ENCODE measurements at places on chromosomes 1 and 21.
A peak's percentile ranks its signal among the peaks of the same experiment; 100 is the strongest.

DNA sequence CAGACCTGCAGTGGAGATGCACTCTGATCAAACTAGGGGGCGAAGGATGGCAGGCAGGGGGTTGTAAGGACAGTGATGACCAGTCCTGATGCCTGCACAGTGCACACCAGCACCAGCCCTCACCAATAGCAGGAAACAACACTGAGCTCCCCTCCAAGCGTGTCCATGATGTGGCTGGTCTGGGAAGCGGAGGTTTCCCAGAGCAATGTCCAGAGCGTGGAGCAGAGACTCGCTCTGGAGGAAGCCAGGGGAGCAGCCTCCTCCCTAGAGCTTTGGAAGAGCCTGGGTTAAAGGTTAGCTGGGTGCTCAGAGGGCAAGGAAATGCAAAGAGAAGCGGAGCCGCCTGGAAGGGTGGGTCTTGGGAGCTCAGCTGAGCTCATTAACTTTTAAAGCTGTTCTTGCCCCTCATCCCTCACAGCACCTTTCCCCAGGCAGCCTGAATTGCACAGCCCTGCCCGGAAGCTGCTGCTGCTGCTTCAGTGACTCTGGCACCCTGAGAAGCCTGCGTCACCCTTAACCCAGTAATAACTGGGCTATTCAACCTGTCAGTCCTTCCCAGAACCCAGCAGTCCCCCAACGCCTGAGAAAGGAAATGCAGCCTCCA lies 162.2 kb upstream of the RAB4A start:
- no peak for DNase-seq

- DNase-seq: no peak
Measured at GRCh38 chr1:183327434-183328290, 90.5 kb downstream of the NMNAT2 start.

DNA sequence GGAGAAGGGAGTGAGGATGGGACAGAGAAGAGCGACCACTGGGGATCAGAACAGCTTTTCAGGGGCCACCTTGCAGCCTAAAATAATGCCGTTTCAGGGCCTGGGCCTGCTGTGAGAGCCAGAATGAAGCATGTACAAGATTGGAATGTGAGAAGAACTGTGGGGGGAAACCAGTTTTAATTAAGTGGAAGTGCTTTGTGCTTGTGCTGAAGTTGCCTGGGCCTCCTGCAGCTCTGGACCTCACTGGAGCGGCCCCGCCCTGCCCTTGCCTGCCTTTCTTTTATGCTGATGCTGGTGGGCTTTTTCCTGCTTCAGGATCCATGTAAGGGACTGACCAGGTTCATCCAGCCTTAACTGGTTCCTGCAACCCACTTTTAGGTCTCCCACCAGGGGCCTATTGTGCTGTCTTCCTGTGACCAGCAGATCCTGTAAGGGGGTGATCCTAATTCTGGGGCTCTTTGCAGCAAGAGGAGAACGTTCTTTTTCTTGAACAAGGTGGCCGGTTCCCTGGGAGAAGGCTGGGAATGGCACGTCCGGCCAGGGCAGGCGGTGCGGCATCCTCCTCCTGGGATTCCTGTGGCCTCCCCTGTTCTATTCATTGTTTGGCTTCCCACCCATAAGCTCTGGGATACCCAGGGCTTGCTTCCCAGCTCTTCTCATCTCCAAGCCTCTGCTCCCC lies 3.2 kb downstream of the C1orf226 start:
- DNase-seq: no peak

DNA sequence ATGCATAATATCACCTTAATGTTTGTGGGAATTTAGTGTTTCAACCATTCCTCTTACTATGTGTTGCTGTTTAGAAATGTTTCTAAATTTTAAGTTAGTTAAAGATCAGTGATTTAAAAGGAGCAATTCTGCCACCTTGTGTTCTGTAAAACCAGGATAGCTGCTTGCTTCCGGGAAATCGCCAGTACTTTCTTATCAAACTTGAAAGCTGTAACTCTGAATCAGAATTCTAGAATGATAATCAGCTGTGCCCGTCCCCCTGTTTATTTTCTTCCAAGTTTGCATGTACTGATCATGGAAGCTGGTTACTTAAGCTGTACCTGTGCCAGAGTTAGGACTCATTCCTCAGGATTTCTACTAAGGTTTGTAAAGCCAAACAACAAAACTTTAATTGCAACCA lies 656.4 kb downstream of the LTN1 start:
- peak; percentile 51 for DNase-seq

DNA sequence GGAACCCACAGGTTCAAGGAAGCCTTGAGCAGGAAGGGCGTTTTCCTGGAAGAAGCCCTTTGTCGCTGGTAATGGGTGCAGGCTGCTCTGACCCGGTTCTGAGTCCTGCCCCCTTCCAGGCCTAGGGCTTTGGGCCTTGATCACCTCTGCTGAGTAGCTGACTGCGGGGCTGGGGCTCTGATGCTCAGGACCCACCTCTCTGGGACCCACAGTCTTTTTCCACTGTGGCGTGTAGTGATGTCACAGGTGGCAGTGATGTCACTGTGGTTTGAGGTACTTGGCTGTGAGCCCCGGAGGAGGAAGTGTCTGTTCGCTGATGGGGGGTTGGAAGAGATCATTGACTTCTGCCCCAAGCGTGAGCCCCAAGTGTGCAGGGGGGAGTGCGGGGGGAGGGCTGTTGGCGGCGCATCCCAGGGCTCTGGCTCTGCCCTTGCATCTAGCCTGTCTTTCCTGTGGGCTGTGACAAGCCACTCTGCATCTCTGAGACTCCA lies 6.9 kb downstream of the TNFRSF1B start:
- DNase-seq: no peak

GRCh38 chr21:38968887-38969543 lies 163.3 kb downstream of the ETS2 start:
- no peak for DNase-seq

DNA sequence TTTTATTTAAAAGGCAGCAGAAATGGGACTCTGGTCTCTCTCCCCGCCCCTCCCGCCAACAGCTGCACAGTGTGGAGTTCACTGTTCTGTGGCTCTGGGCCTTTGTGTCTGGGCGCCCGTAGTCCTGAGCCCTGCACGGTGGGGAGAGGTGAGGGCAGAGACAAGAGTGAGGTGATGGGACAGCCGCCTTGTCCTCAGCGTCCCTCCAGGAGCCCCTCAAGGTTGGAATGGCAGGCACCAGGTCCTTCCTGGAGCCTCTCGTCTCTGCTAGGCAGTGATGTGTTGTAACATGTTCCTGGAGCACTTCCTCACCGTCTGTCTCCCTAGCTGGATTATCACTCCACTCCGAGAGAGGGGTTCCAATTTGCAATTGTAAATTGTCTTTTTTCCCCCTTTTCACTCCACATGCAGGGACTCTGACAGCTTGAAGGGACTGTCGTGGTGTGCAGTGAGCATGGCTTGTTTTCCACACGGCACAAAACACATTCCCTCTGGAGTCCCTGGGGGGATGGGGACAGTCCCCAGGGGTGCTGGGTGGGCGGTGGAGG lies 44.6 kb upstream of the C1orf174 start:
- peak; percentile 17 for DNase-seq

DNA sequence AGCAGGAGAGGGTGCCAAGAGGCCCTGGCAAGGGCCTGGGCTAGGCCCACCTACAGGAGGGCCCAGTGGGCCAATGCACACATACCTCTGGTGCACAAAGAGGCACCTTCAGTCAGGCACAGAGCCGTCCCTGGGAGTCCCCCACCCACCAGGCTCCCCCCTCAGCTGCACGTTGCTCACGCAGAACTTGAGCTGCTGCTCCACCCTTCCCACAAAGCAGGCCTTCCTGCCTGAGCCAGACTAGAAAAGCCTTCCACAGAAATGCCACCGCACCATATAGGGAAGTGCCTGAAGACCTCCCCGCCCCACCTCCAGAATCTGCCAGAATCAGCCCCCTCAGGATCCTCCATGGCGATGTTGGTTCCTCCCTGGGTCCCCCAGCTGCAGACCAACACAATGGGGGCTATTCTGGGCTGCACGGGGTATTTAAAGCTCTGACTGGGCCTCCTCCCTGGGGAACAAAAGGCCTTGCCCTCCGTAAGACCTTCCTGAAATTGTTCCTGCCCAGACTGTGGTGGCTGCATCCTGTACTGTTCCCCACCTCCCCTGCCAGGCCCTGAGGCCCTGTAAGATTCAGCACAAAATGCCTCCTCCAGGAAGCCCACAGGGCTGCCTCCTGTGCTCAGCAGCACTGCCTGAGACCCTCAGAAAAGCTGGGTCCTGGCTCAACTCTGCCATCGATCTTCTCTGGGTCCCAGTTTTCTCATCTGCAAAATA lies 27.2 kb downstream of the HSPG2 start:
- no peak for DNase-seq

DNA sequence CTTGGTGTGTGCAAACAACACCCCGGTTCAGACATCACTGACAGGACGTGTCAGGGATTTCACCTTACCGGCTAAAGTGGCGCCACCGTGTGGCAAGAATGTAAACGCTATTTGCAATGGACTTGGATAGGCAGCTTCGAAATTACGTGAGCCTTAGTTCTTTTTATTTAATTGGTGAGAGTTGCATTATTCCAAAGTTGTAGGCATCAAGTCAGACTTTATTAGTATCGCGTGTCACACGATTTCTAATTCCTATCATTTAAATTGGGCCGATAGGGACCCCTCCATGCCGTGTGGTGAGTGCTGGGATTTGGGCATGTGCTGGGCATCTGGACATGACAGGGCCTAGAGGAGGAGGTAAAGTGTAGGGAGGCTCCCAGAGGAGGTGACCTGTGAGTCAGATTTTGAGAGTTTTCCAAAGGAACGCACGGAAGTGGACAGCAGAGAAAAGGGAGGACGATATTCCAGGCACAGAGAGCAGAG lies 14.5 kb upstream of the CPT2 start:
- DNase-seq: peak; percentile 77

GRCh38 chr1:116868385-116868784 lies 41.3 kb upstream of the PTGFRN start:
- no peak for DNase-seq

GRCh38 chr1:153985341-153985912 lies 712 bp downstream of the RAB13 start:
- DNase-seq: no peak

DNA sequence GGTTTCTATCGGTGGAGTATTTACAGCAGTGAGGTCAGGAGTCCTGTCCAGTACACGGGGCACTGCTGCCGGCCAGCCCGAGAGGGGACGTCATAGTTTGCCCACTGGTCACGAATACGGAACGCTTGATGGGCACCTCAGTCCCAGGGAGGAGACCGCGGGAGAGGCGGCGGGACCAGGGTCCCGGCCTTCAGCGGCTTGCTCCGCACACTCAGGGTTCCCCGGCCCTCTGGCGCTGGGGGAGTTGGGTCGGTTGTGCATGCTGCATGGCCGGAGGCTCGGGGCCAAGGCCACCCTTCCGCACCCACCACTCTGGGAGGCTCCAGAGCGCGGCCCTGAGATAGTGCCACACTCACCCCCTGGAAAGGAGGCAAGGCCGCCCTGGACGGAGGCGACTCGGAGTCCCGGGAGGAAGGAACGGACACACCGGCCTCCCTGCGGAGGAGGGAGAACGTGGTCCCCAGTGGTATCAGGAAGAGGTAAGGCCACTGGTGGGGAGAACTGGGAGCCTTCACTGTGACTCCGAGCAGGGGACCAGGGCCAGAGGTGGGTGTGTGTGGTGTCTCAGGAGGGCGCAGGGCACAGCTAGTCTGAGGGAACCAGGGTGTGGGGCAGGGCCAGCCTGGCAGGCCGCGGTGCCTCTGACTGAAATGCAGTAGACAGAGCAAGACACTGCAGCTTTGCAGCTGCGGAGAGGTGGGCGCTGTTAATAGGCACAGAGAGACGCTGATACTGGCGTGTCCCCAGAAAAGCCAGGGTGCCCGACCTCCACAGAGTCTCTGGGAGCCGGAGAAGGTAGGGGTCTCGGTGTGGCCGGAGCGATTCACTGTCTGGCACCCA lies 28.6 kb upstream of the PRSS38 start:
- no peak for DNase-seq

DNA sequence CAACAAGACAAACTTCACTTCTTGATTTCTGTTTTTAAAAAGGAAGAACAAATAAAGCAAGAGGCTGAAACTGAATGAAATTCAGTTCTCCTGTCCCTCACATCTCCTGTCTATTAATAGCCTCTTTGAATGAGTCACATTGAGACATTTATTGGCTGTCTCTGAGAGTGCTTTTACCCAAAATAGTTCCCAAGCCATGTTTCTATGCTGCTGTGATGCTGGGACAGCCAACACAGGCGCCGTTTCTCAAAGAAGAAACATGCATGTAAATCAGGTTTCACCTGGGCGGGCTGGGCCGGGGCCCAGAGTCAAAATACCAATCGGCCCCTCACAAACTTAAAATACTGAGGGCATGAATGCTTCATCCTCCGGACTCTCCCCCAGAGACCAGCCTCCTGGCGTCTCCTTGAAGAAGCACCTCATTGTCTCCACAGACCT lies 105.2 kb downstream of the EDEM3 start:
- no peak for DNase-seq

GRCh38 chr21:46097336-46098293 lies at the start of gene COL6A2:
TSS of gene COL6A2 (plus strand) at chr21:46098112.
- DNase-seq: peak; percentile 31

GRCh38 chr1:153602749-153603148 lies 10.2 kb downstream of the S100A16 start:
- no peak for DNase-seq

DNA sequence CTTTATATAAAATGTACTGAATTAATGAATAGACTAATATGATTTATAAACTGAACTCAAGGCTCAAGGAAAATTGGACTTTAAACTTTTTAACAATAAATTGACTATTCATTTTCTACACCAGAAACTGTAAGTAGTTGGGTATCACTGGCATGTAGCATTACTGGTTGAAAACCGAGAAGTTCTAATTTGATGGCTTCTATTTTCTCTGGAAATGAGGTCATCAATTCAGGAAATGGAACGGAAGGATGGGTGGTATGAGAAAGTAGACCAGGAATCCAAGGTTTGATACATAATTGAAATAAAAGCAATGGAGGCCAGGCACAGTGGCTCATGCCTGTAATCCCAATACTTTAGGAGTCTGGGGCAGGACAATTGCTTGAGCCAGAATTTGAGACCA lies 50.4 kb downstream of the RERE start:
- no peak for DNase-seq

DNA sequence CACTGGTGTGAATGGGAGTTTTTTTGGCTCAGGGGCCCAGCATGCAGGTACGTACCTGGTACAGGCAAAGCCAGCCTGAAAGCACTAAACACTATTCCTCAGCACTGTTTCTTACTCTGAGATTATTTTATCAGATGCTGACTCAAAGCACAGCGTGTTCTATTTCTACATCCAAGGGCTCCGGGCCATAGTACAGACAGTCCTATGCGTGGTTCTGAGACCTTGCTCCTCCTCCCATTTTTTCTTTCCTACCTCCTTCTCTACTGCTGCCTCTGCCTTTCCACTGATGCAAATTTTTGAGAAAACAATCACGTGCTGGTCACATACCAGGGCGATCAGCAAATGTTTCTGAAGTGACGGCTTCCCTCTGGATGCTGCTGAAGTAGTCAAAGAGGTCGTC lies 36.3 kb downstream of the PDPN start:
- no peak for DNase-seq

GRCh38 chr1:201597551-201598230 lies 58.8 kb downstream of the NAV1 start:
- peak; percentile 84 for DNase-seq
